ENCODE measurements at places on chromosomes 2 and 18.

GRCh38 chr2:131016826-131017741, 76.2 kb downstream of the FAM168B start:
- DNase-seq, result no peak

DNA sequence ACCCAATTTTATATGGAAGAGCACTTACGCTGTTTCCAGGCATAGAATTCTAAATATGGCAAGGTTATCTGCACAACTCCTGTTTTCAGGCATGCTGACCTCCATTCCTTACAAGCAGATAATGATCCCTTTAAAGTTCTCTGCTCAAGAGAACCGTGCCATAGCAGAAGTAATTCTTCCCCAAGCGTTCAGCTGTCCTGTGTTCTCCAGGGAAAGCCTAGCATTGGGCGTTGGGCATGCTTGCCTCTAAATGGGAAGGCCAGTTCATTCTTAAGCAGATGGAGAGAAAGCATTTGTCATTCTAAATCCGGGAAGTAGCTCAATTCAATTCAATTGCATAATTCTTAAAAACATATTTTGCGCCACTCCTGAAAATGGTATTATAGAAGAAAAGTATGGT, 55.7 kb upstream of the EML4 start:
- no peak for DNase-seq

GRCh38 chr18:38368886-38369285, 803.3 kb upstream of the CELF4 start:
- no peak for DNase-seq

DNA sequence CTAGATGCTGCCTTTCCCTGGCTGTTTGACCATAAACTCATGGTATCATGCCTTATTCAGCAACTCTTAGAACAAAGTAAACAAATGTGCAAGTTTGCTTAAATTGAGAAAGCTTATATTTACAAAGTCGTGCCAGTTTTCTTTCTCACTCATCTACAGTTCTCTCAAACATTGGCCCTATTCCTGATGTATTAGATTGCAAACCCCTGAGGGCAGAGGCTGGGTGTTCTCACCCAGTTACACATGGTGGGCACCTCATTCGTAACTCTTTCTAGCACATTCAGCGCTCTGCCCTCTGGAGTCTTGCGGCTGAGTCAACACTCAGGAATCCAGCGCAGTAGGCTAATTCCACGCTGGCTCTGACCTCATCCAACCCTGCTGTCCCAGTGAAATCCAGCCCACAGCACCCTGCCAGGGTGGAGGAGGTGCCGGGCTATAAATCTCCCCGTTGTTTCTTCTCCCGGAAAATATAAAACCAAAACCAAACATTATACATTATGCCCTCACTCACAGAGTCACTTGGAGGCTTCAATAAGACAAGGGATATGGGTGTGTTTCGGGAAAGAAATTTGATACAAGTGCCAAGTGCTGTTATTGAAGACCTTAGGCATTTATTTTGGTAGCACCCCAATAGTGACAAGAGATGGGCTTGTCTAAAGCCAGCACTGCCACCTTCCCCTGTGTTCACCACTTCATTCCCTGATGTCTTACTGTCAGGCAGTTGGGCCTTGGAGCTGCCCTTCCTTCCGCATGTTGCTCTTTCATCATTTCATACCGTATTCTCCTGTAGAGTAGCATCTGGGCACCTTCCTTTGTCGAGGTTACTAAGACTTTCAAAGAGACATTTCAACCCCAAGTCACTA, 287.4 kb downstream of the PRKCE start:
- DNase-seq, result peak; percentile 91
